ENCODE measurements at places on chromosomes 13 and 19.

GRCh38 chr13:78012046-78012445 is 93.4 kb upstream of the EDNRB start:
- no peak for DNase-seq

DNA sequence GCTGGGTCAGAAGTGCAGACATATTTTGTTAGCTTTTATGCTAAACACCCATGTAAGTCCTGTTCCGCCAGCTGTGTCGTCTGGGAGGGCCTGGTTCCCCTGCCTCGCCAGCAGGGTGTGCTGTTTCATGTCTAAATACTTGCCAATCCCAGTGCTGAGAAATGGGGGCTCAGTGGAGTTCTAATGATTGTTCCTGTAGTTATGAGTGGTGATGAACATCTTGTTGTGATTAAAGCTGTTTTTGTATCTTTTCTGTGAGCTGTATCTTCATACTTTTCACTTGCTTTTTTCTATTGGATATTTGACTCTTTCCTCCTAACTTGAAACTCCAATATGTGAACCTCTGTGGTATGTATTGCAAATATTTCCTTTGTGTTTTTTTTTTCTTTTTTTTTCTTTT is 32.7 kb downstream of the KDM4B start:
- peak; percentile 83 for DNase-seq

DNA sequence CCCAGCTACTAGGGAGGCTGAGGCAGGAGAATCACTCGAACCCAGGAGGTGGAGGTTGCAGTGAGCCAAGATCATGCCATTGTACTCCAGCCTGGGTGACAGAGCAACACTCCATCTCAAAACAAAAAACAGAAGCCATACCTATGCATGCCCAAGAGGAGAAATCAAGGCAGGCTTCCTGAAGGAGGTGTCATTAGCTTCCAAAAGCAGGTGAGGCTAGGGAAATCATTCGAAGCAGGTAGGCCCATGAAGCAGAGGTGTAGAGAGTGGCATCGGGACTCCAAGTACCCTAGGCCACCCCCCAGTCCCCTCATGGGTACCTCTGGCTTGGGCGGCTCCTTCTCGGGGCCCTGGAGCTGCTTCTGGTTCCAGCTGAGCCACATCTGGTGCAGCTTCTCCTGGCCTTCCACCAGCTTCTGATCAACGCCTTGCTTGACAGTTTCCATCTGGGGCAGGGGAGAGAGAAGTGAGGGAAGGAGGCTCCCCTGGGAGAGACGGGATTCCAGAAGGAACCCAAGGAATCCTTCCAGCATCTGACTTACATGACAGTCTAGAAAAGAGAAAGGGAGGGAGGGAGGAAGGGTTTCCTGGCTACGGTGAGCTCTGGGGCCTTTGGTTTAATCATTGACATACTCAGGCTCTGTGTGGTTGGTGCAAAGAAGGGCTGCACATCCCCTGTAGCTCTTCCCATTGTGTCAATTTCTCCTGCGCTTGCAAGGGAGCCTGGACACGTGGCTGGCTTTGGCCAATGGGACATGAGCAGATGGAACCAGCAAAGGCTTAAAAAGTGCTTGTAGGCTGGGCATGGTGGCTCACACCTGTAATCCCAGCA is 13.1 kb upstream of the TICAM1 start:
- peak; percentile 85 for DNase-seq

DNA sequence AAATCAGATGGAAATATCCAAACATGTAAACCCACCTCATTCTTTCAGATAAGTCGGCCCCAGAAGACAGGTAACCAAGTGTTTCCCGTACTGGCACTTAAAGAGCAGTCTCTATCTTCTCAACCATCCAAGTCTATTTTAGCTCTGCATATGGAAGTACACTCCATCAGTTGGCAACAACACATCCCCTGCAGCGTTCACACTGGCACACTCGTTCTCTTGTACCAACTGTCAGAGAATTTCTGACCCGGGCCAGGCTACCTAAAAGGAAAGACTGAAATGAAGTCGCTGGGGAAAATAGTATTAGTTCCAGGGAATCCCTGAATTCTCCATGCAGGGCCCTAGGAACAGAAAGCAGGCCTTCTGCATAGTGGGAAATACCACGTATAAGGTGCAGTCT is 109.3 kb downstream of the RXFP2 start:
- no peak for DNase-seq

DNA sequence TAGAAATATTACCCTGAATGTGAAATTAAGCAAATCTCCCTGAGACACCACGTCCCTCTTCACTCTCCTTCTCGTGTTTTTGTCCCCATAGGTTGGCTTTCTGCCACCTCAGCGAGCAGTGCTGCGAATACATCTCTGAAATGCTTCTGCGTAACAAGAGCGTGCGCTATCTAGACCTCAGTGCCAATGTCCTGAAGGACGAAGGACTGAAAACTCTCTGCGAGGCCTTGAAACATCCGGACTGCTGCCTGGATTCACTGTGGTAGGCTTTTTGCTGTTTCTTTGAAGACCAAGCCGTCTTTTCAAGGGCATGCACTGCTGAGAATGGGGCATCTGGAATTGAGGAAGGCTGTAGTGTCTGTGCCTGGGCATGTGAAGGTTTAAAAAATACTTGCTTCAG is 34.4 kb downstream of the NLRP4 start:
- no peak for DNase-seq

DNA sequence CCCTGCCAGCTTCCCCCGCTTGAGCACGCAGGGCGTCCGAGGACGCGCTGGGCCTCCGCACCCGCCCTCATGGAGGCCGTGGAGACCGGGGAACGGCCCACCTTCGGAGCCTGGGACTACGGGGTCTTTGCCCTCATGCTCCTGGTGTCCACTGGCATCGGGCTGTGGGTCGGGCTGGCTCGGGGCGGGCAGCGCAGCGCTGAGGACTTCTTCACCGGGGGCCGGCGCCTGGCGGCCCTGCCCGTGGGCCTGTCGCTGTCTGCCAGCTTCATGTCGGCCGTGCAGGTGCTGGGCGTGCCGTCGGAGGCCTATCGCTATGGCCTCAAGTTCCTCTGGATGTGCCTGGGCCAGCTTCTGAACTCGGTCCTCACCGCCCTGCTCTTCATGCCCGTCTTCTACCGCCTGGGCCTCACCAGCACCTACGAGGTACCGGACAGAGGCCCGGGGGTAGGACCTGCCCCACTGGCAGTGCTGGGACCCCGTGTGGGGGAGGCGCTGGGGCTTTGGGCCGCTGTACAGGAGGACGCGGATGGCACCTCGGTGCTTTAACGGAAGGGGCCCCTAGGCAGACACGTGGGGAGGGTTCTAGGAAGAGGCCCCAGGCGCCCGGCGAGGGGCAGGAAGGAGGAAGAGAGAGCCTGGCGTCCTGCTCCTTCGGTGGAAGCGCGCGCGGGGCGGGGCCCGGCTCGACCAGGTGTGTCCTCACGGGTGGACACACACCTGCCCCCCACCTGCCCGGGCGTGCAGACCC is 681 bp downstream of the SLC5A5 start:
- DNase-seq = no peak

GRCh38 chr13:97627566-97627965 is 193.6 kb downstream of the RAP2A start:
- DNase-seq = peak; percentile 95

Measured in fibroblast of skin of abdomen (primary cell).